ENCODE measurements at places on chromosomes 12 and 14.
A peak's percentile ranks its signal among the peaks of the same experiment; 100 is the strongest.

- DNase-seq: no peak
Observed at GRCh38 chr12:100443434-100443833, 30.2 kb upstream of the NR1H4 start.

- DNase-seq: no peak
Observed at GRCh38 chr14:68160779-68161546, 341.4 kb downstream of the RAD51B start.

DNA sequence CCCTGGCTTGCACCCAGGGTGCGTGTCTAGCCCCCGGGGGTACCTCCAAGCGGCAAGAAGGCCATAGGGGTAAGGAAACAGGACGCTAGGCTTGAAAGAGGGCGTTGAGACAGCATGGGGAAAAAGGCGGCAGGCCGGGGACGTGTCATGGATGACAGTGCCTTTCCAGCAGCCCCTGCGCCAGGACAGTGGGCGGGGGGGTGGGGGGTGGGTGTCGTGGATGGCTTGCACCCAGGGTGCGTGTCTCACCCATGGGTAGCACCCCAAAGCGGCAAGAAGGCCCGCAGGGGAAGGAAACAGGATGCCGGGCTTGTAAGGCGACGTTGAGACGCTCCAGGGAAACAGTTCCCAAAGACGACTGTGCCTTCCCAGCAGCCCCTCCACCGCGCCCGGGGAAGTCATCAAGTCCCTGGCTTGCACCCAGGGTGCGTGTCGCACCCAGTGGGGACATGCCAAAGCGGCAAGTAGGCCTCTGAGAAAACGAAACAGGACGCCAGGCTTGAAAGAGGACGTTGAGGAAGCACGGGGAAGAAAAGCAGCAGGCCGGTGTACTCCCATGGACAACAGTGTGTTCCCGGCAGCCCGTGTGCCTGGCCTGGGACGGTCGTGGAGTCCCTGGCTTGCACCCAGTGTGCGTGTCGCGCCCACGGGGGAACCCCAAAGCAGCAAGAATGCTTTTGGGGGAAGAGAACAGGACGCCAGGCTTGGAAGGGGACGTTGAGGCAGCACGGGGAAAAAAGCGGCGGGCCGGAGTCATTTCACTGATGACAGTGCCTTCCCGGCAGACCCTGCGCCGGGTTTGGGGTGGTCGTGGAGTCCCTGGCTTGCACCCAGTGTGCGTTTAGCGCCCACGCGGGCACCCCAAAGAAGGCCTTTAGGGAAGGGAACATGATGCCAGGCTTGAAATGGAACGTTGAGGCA, 163.5 kb upstream of the ALG10B start:
- no peak for DNase-seq

DNA sequence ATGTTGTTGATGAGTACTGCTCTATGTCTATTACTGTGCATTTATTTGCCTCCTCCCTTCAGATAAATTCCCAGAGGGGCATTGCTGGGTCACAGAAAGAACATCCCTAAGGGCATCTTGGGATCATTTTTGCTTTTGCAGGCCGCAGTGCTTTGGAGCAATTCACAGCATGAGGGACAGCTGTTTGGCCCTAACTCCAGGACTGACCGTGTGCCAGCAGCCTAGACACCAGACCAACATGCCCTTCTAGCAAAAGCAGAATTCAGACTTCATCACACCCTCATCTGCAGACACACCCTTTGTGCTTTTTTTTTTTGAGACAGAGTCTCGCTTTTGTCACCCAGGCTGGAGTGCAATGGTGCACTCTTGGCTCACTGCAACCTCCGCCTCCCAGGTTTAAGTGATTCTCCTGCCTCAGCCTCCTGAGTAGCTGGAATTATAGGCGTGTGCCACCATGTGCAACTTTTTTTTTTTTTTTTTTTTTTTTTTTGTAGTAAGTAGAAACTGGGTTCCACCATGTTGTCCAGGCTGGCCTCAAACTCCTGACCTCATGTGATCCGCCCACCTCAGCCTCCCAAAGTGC, 31.0 kb downstream of the RNF34 start:
- DNase-seq: no peak

- no peak for DNase-seq
Observed at GRCh38 chr12:22971701-22972191, 346.8 kb downstream of the ETNK1 start.

DNA sequence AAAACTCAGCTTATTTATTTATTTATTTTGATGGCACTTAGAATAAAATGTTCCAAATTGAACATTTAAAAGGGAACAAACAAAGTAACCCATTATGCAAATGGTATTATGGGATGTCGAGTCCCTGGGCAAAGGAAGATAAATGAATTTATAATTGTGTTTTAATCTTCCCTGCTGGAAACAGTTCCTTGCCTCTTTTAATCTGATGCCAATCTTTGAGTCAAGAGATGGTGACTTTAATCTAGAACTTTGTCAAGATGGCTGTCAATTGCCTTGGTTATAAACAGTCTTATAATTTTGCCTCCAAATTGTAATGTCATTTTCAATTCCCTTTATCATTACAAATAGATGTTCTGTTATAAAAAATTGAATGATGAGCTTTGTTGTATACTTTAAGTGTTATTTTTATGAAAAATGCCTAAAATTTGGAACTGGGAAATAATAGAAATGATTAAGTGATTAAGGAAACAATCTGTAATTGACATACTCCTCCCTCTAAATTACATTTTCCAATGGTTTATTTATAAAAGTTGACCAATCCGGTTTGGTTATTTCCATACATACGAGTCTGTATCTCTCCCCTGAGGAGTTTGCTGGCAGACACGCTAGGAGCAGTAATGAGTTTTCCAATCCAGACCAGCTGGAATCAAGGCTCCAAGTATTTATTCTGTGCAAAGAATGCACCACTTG, 134.9 kb upstream of the FRMD6 start:
- DNase-seq: peak; percentile 77

DNA sequence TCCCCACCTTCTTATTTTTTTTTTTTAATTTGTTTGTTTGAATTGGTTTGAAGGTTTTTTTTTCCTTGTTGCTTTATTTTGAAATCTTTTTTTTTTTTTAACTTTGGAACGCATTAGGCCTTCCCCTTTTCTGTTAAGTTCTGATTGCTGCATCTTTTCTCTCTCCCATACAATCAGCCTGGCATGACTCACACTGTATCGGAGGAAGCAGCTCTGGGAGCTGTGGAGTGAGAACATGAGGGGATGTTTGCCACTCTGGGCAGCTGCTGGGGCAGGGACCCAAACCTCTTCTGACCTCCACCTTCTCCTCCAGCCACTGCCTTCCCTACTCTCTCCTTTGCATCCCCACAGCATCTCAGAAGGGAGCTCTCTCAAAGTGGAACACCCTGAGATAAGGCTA, 160.3 kb upstream of the FKBP4 start:
- DNase-seq: no peak

DNA sequence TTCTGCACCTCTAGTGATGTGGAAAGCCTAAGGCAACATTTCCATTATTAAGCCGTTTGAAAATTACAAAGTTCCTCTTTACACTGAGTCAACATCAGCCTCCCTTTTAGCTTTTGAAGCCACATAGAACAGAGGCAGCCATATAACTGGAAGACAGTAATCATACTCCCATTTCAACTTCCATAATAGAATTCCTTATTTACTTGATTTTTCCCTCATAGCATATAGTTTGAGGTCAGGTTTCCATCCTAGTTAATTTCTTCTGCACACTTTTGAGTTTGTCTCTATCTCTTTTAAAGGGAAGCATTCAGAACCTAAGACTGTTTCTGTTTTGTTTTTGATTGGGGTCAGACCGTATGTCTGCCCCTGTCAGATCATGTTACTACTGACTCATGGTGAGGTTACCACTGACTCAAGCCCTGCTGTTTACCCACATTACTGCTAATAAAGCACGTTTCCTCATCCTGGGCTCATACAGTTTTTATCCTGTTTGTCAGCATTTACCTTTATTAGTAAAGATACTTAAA, 161.0 kb downstream of the SLC38A4 start:
- no peak for DNase-seq

- no peak for DNase-seq
Observed at GRCh38 chr12:95316798-95317197, 99.2 kb downstream of the VEZT start.

GRCh38 chr12:6140651-6141447, 16.4 kb upstream of the VWF start:
- no peak for DNase-seq

DNA sequence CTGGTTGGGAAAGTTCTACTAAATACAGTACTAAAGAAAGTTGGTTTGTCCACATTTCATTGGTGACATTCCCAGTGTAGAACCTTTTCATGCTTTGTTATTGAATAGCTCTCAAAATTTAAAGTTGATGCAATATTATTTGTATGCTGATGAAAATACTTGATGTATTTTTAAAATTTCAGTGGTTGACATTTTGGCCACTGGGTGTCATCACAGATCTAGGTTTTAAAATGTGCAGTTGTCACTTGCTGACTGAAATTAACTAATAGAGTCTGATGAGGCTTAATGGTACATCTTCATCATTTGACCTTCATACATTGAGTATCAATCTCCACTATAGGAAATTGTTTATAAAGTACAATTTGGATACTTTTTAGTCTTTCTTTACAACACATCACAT, 37.1 kb downstream of the CMAS start:
- no peak for DNase-seq

- no peak for DNase-seq
Observed at GRCh38 chr14:51862860-51863259, 2.4 kb downstream of the GNG2 start.

GRCh38 chr14:99262977-99263448, 9.0 kb downstream of the BCL11B start:
- no peak for DNase-seq

GRCh38 chr14:78135450-78135891, 34.7 kb upstream of the NRXN3 start:
- DNase-seq: no peak

- DNase-seq: no peak
Observed at GRCh38 chr12:116126610-116127009, 150.9 kb downstream of the MED13L start.

GRCh38 chr14:23559010-23559925, 3.2 kb downstream of the THTPA start:
- peak; percentile 29 for DNase-seq

GRCh38 chr14:50967103-50967502, 22.8 kb upstream of the PYGL start:
- no peak for DNase-seq

DNA sequence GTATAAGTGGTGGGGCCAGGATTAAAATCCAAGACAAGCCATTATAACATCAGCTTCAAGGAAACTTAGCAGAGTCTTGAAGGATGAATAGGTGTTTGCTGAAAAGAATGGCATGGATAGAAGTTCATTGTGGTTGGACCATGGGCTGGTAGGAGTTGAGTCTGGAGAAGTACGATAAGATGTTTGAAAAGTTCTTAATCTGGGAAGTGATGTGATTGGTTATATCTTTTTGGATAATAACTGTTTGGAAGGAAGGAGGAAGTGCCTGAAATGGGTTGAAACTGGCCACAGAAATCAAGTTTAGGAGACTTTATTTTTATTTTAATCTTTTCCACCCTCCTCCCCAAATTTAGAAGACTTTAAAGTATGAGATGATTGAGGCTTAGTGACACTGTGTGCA, 4.9 kb downstream of the DENR start:
- no peak for DNase-seq

DNA sequence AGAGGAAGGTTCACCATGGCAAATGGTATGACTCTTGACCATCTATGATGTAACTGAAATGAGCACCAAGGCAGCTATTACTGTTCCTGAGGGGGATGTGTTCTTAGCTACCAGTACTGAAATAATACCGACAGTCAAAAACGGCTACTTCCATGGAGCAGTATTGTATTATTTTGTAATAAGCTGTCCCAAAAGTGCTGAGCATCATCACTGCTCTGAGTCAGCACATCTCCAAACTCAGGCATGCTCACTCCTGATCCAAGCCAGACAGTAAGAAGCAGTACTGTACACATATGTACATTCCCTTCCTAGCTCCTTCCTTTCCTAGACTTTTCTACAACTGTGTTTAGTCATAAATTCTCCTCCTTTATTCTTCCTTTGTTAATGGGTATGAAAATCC, 8.6 kb downstream of the VTI1B start:
- no peak for DNase-seq

DNA sequence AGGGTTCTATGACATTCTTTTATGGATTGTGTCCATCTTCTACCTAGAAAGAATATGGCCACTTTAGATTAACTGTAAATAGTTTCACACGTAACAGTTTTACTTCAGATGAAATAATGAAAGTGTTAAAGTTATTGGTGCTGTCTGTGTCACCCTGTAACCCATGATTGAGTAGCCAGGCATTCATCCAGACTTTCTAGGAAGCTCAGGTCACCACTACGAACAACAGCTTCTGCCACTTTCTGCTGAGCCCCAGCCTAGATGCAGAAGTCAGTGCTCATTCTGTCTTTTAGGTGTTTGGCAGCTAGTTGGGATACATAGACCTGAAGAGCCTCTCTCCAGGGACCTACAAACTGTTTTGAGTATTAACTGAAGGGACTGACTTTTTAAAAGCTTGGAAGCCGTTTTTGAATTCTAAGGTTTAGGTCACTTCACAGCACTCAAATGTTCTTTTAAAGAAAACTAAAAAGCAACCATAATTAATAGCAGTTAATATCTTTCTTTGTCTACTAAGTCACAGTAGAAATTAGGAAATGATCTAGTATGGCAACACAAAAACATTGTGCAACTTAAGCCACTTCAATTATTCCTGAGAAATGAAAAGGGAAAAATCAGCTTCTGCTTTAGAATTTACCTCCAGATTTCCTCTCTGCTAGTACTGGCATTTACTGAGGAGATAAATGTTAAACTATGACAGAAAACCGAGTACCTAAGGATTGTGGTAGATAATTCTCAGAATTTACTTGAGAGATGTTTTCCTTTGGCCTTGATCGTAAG, 266.9 kb downstream of the CCDC91 start:
- DNase-seq: no peak

DNA sequence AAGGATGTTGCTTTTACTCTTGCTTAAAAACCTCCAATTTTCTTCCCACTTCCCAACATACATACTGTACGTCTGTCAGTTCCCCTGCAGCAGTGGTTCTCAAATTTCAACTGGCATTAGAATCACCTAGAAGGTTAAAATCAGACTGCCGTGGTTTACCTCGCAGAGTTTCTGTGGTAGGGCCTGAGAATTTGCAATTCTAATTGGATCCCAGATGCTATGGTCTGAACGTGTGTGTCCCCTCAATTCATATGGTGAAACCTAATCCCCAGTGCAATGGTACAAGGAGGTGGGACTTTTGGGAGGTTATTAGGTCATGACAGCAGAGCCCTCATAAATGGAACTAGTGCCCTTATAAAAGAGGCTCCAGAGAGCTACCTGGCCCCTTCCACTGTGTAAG, 226.9 kb downstream of the CRADD start:
- DNase-seq: no peak

DNA sequence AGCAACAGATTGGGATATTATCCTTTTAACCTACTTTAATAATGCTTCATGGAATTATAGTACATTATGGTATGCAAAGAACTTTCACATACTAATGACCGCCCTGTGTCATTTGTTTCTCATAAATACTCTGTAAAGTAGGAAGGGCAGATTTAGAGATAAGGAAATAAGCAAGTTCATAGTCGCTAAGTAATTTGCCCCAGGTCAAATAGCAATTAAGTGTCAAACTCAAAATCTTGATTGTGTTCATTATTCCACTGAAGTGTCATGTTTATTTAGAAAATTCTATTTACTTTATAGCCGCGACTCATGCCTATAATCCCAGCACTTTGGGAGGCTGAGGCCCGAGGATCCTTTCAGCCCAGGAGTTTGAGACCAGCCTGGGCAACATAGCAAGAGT, 98.7 kb upstream of the ATF1 start:
- DNase-seq: no peak

Measured in NCI-H2227 treated with DMSO at 0.1 percent for 48 hours (cell line).